ENCODE measurements at places on chromosomes 1 and 21.

DNA sequence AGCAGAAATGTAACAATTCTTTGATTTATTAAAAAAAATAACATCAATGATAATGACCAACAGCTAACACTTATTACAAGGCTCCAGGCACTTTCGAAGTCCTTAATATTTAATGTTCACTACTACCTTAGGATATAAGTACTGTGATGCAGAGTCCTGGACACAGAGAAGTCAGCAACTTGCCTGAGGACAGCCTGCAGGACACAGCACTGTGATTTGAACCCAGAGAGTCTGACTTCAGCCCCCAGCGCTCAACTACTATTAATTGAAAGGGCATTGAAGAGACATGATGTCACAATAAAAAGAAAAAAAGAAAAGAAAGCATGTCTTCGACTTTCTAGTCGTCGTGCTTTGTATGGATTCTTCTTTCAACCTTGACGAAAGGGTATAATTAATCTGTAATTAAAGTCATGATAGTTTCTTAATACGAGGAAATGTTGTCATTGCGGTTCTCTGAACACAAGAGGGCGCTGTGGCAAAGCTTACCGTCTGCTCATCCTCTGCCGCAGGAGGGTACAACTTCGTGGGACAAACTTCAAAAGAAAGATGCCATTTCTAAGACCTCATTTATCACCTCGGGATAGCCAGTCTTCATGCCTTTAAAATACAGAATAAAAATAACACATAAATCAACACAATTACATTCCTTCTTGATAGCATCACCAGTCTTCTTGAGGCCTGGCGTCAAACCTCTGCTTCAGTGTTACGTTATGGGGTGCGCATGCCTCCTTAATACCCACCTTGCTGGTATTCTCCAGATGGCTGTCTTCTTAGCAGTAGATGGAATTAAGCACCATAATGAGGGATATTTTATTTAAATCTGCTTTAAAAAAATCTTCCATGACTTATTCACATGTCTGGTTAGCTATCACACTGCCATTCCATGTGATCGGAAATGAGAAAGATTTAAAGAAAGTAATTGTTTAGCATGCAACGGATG is 240.1 kb downstream of the DISC1 start:
- DNase-seq: no peak

- DNase-seq: no peak
Measured at GRCh38 chr1:61956784-61957183, 214.5 kb downstream of the PATJ start.

- DNase-seq: no peak
Measured at GRCh38 chr1:31926252-31926651, 11.9 kb downstream of the PTP4A2 start.

DNA sequence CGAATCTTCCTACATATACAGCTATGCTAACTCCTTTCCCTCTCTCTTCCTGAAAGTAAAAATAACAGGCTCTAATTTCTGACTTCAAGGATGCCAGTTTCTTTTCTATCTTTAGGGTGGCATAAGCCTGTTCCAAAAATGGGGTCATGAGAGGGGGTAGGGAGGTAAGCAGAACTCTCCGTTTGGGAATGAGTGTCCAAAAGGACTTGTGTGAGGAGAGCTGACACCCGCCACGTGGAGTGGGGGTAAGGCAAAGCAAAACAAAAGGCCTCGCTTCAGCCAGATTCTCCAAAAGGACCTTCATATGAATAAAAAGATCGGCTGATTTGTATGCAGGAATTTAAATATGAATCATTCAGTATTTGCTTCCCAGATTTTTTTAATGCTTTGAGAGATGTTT is 28.6 kb downstream of the PLPPR4 start:
- no peak for DNase-seq

GRCh38 chr1:77007675-77008074 is 140.4 kb downstream of the ST6GALNAC5 start:
- no peak for DNase-seq

GRCh38 chr1:158257888-158258287 is 3.7 kb downstream of the CD1A start:
- DNase-seq: no peak

GRCh38 chr21:25539606-25540005 is 67.7 kb downstream of the MRPL39 start:
- DNase-seq: no peak

DNA sequence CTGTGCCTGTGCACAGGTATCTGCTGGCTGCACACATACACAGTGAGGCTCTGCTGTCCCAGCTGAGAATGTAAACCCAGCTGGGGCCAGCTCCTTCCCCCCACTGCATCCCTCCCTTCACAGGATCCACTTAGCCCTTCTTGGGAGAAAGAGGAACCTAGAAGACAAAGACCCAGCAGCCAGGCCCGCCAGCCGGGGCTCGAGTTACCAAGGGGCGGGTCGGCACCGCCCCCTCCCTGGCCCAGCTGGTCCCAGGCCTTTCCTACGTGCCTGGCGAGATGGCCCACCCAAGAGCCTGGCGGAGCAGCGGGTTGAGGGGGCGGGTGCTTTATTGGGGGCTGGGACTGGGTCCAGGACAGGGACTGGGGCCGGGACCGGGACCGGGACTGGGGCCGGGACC is 2.1 kb downstream of the SH3BGRL3 start:
- DNase-seq: no peak

- no peak for DNase-seq
Measured at GRCh38 chr21:17467392-17467791, 45.5 kb upstream of the CXADR start.

GRCh38 chr1:119483441-119484200 is 23.4 kb upstream of the HSD3B1 start:
- DNase-seq: no peak

Measured in GM04503 (cell line).